ENCODE measurements at places on chromosomes 6 and 20. TPM values are rescaled to one million over a fixed set of nuclear protein-coding genes. Genes with fewer than 3 reads are reported as not detected.

DNA sequence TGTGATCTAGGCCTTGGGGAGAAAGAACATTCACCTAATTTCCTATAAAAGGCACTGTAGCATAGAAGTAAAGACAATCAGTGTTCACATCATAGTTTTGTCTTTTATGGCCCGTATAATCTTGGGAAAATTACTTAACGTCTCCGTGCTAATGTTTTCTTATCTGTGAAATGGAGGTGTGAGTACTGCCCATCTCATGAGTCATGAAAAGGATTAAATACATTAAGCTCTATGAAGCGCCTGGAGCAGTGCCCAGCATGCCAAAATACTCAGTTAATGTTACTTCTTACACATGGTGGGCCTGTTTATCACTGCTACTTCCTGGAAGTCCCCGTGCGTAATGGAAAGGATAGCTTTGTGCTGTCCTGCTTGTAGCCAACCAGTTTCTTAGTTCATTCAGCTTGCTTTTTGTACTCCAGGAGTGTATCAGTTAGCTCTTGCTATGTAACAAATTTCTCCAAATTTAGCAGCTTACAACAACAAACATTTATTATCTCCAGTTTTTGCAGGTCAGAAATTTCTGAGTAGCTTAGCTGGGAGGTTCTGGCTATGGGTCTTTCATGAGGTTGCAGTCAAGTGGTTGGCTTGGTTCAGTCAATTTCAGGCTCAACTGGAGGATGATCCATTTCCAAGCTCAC is 103.6 kb upstream of the BMP2 start:
- no peak for DNase-seq

- no peak for DNase-seq
Measured at GRCh38 chr6:26243132-26243531, 121.9 kb upstream of the BTN3A2 start.

DNA sequence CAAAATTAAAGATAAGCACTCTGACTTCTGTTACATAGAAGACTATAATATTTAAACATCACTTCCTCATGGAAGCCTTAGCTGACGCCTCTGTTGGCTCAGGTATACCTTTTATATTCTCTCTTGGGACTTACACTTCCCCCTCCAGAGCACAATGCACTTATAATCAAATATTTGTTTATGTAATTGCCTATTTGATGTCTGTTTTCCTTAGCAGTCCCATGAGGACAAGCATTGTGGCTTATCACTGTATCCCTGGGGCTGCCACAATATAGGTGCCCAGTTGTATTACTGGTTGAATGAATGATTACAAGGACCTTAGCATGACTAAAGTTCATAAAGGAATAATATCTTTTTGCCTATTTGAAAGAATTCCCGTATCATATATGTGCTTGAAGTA is 186.7 kb upstream of the VGLL2 start:
- no peak for DNase-seq

GRCh38 chr6:87054143-87054833 is 40.6 kb downstream of the CGA start:
- no peak for DNase-seq

DNA sequence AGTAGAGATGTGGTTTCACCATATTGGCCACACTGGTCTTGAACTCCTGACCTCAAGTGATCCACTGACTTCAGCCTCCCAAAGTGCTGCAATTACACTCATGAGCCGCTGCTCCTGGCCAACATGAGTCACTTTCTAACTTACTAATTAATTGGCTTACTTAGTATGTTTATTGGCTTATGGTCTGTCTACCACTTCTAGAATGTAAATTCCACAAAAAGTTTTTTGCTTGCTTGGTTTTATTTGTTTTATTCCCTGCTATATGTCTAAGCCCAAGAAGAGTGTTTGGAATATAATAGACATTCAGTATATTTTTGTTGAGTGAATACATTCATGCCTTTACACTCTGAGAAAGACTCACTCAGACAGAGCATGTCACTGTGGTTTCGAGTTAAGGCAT is 86.0 kb downstream of the SAMD3 start:
- no peak for DNase-seq

DNA sequence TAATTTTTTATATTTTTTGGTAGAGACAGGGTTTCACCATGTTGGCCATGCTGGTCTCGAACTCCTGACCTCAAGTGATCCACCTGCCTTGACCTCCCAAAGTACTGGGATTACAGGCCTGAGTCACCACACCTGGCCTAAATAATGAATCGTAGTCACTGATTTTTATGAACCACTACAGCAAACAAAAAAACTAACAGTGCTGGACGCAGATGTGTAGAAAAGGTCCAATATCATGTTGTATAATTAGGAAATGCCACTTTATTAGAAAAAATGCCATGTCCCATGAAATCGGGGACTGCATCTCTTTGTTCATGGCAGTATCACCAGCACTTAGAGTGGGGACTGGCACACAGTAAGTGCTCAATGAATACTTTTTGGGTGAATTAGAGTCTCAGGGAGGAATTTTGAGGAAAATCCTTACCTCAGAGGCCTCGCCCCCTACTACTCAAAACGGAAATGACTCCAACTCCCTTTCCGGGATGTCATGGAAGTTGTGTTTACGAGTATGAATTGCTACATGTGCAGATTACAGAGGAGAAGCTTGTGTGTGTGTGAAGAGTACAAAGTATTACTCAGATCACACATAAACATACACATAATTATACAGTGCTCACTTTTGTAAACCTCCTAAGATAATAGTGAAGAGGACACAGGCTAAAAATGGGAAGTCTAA is 43.6 kb upstream of the FAM50B start:
- peak; percentile 75 for DNase-seq

- no peak for DNase-seq
Measured at GRCh38 chr6:13292774-13293173, 35.6 kb downstream of the TBC1D7 start.

GRCh38 chr6:129498950-129499842 is 210.8 kb downstream of the ARHGAP18 start:
- DNase-seq, result no peak

DNA sequence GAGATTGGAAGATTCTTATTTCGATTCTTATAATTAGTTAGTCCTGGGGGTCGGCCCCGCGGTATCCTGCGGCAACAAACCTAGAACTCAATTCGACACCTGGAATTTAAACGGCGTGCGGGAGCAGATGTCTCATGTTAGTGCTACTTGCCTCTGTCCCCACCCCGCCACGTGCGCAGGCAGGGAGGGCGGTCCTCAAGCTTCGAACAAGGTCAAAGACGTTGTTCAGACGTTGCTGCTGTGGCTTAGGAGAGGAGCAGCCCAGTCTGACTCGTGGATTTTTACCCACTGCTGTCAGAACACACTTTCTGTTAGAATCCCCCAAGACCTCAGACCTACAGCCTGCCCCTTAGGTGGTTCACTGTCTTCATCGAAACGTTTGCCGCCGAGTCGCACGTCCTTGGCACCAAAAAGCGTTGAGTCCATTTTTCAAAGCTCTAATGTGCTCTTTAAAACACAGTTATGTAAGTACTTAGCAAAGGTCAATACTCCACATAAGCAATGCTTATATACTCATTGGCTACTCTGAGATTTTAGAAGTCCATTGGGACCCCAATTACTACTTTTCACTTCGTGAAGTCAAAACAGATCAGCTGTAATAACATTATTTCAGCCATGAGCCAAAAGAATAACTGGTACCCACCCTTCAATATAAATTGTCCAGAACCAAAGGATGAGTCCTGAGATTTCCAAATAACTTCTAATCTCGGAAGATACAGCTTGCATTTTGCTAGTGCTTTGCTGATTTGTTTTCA is 2.7 kb upstream of the C6orf62 start:
- no peak for DNase-seq

DNA sequence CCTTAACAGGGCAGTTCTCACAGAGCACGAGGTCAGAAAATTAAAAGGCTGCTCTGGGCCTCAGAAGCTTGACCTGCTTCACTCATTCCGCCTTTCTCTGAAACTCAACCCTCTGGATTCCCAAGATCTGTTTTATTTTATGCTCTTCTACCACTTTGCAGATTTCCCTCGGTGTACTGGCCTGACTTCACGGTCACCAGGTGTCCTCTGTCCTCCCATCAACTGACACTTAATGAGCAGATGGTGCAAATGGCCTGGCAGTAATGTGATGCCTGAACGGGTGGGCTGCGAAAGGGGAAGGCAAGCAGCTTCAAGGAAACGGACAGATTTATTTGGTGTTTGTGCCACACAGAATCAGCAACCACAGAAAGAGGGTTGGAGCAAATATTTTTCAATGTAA is 169.7 kb upstream of the TFAP2D start:
- DNase-seq, result no peak

GRCh38 chr20:13995086-13995665 is at the start of gene MACROD2:
TSS of gene MACROD2 (plus strand) at chr20:13995516.
- peak; percentile 9 for DNase-seq

DNA sequence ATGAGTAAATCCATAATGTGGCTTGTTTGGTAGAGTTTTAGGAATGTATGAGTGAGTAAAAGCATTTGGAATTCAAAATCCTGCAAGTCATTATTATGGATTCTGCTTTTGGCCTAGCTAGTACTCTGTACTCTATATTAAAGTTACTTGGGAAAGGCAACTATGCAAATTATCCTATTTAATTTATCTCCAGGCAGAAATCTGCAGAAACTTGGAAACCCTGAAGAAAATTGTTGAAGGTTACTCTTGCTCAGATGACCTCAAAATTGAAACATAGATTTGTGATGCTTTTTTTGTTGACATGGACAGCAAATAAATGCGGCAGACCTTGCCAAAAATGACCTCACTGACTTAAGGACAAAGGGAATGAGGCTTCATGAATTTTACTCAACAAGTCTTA is 477.1 kb upstream of the EYS start:
- DNase-seq, result no peak

DNA sequence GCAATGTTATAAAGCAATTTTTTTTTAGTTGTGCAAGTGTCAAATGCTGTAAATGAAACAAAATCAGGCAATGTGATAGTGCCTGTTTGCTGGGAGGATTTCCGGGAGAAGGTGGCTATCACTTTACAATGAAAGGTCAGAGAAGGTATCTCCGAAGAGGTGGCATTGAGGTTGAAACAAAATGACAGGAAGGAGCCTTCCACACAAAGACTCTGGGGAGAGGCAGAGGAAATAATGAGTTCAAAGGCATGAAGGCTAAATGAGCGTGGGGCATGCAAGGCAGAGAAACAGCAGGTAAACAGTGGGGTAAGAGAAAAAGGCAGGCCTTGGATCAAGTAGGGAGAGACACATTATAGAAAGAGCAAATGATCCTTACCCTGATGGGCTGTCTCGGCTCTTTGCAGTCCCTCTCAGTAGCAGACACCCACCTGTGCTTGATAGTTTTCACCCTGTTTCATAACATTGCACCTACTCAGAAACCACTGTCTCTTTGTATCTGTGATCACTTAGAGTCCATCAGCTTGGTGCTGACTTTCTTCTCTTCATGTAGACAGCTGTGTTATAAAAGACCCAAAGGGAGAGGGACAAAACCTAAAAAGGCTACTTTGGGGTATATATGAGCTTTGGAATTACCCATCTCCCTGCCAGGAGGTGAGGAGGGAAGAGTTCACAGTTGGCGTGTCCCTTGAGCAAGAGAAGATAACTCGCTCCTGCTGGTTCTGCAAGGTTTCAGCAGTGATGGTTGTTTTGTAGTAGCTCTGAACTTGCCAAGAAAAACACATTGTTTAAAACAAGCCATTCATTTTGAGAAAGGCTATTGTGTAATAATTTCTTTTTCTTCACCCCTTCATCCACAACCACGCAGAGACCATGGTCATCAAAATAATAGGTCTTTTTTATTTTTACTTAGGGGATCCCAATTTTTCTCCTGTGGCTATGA is 22.3 kb downstream of the NRN1 start:
- no peak for DNase-seq

GRCh38 chr6:32832535-32832934 is 6.0 kb downstream of the TAP2 start:
- no peak for DNase-seq

- DNase-seq, result no peak
Measured at GRCh38 chr20:41428285-41428684, 61.7 kb upstream of the EMILIN3 start.

DNA sequence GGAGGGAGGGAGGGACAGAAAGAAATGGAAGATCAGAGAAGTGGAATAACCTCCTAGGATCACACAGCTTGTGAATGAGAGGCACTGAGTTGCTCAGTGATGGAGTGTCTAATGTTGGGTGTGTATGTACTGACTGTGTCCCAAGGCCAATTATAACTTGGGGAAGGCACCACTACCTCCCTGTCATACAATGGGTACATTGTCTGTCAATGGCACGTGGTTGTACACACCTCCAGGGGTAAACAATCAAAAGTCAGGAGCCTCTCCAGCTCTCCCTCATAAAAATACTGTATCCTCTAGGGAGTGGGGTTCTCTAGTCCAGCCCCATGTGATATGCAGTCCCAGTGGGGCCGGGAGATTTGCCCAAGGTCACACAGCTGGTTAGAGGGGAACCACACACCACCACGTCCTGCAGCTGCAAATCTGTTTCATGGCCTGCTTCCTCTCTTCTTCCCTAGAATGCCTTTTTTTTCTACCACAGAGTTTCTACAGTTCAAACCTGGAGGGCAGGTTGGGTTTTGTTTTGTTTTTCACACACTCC is 112.5 kb downstream of the SNX5 start:
- DNase-seq, result no peak

GRCh38 chr6:137846772-137847313 is 20.2 kb upstream of the TNFAIP3 start:
- DNase-seq, result no peak

DNA sequence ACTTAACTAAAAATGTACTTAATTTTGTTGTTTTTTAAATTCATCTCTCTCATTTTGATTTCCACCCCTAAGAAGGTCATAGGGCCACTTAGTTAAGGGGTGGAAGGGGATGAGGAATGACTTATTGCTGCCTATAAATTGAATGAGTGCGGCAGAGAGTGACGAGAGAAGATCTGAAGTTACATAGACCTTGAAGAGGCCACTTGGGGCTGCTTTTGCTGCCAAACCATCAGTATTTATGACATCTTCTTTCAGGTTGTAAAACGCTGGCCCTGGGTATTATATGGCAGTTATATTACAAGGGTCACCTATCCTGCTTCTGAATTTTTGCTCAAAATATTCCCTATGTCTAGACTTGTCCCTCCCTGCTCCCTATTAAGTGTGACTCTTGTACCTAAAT is 119.6 kb upstream of the RIMS1 start:
- no peak for DNase-seq

DNA sequence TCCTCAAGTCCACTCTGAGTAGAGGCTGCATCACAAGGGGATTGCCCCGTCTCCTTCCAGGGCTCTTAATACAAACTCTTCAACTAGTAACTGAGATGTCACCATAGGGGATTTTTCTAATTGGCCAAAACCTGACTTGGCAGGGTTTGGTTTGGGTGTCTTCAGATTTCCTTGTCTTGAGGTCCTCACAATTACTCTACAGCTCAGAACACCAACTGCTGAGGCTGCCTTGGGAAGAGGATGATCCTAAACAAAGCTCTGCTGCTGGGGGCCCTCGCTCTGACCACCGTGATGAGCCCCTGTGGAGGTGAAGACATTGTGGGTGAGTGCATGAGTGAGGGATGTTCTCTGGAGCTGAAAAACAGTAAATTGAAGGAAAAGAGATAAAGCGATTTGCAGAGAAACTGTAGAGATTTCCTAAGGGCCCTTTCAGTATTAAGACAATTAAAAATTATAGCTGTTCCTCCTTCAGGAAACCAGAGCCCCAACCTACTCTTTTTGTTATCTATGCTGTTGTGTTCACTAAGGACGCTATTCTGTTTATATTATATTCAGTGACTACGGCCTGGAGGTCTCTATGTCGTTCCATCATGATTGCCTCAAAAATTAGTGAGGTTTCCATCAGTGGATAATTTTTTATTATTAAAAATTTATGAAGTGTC is at the start of gene HLA-DQA1:
TSS of gene HLA-DQA1 (plus strand) at position 188 of the 662 bp plus-strand sequence. CDS start at position 241, 53 bp downstream.
- DNase-seq, result no peak

GRCh38 chr6:13679996-13680395 is 31.6 kb downstream of the RANBP9 start:
- DNase-seq, result no peak

RMND1 gene
- total RNA-seq, result 34.1 TPM

SLC22A2 gene
- total RNA-seq, result not detected

PRKN gene
- total RNA-seq, result 0.93 TPM

CPXM1 gene
- total RNA-seq, result 12.5 TPM

ZNF343 gene
- total RNA-seq, result 5.5 TPM

All from glomerular endothelial cell (primary cell).